ENCODE measurements at places on chromosomes 7 and 10. TPM values are rescaled to one million over a fixed set of nuclear protein-coding genes. Genes with fewer than 3 reads are reported as not detected.

PPP1R17 gene
- 2.5 TPM for total RNA-seq

MPP7 gene
- 9.8 TPM for total RNA-seq

DNA sequence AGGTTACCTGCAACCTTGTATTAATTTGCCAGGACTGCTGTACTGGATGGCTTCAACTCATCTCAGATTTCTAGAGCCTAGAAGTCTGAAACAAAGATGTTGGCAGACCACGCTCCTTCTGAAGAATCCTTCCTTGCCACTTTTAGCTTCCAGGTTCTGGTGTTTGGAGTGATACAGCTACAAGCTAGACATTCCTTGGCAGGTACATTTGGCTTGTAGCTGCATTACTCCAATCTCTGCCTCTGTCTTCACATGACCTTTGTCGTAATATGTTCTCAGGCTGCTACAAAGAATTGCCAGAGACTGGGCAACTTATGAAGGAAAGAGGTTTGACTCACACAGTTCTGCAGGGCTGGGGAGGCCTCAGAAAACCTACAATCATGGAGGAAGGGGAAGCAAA lies 146.3 kb downstream of the GALNT17 start:
- DNase-seq: no peak

GRCh38 chr7:100142461-100142860 lies 6.3 kb upstream of the LAMTOR4 start:
- DNase-seq: no peak

DNA sequence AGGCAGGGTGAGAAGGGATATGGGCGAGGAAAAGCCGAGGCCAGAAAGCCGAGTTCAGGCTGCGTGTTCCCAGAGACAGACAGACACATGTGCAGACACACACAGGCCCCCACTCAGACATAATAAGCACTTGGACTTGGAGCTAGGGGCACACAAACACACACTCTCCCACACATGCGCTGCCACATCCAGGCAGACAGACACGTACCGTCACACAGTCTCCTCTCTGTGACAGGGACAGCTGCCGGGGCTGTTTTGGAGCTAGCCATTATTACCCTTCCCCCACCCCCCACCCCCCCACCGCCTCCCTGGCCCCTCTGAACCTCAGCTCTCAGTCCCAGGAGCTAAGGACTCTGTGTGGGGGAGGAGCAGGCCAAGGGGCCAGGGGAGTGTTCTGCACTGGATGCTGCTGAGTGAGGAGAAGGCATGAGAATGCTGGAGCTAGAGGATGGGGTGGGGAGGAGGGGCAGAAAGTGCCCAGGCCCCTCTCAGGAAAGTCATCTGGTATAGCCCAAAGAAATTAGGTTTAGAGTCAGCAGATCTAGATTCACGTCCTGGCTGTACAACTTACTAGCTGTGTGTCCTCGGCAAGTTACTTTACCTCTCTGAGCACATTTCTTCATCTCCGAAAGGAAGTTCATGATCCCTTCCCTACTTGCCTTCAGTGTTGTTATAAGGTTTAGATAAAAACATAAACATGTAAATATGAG lies 6.3 kb downstream of the PITX3 start:
- no peak for DNase-seq

- DNase-seq: peak; percentile 65
Measured at GRCh38 chr10:90930971-90931871, 10.3 kb upstream of the ANKRD1 start.

- DNase-seq: no peak
Measured at GRCh38 chr10:35339942-35340341, 3.6 kb downstream of the CCNY start.

Data from H1 (cell line).